Fibroblast of skin of right quadriceps (primary cell): ENCODE measurements at places on chromosomes 1 and 21.

DNA sequence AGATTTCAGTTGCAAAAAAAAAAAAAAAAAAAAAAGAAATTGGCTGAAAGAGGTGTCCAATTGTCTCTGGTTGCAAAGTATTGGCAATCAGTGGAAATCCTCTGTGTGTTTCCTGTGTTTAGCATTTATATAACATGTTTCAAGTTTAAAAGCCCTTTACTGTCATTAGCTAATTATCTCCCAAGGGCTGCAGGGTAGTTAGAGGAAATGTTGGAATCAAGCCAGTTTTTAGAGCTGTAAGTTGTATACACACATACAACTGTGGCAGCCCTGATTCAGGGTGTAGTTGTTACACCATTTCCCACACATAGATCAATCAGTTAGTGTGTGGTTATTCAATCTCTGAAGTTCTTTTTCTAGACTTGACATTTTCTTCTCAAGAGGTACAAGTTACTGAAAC lies 8.9 kb upstream of the ZNF326 start:
- DNase-seq = no peak

- no peak for DNase-seq
Observed at GRCh38 chr1:1058921-1059493, 15.1 kb downstream of the RNF223 start.

GRCh38 chr1:244375051-244375450 lies 76.7 kb downstream of the ADSS2 start:
- DNase-seq = no peak

DNA sequence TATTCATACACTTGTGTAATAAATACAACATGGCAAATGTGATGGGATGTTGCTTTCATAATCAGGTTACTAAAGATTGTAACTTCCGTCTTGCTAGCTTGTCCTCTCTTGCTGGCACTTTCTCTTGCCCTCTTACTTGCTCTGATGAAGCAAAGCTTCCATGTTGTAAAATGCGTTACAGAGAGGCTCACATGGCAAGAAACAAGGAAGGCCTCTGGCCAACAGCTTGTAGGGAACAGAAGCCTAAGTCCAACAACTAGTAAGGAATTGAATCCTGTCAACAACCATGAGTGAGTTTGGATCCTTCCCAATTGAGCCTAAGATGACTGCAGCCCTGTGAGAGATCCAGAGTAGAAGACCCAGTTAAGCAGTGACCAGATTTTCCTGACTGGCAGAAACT lies 15.4 kb downstream of the TMED5 start:
- DNase-seq = no peak

- DNase-seq = no peak
Observed at GRCh38 chr1:2166254-2166653, 28.3 kb downstream of the FAAP20 start.

GRCh38 chr1:246372559-246372958 lies 134.5 kb downstream of the SMYD3 start:
- DNase-seq = no peak

DNA sequence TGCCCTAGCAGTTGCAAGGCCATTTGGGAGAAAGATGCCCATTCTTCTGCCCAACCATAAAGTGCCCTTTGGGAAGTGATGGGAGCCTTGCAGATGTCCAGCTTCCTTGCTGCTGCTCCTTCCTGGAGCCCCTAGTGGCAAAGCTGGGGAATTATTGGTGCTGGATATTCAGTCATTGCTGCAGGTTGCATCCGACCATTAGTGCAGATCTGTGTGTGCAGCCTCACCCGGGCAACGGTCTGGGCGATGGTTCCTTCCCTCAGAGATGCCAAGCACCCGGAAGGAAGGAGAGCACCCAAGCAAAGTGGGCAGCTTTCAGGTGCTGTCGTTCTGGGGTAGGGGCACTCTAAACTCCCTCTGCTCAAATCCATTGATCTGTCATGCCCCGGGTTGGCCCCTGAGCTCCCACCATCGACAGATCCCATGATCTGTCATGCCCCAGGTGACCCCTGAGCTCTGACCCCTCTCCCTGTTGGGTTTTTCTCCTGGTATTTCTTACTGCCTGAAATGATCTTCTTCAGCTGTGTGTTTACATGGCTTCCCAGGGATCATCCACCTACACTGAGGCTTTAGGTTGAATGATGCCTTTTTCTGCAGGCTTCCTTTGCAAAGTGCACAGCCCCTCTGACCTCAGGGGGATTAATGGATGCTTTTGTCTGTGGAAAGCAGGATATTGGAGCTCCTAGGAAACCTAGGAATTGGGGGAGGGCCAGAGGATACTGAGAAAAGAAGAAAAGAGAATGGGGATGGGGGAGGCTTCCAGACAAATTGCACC lies 467.5 kb downstream of the PTPRU start:
- peak; percentile 38 for DNase-seq

DNA sequence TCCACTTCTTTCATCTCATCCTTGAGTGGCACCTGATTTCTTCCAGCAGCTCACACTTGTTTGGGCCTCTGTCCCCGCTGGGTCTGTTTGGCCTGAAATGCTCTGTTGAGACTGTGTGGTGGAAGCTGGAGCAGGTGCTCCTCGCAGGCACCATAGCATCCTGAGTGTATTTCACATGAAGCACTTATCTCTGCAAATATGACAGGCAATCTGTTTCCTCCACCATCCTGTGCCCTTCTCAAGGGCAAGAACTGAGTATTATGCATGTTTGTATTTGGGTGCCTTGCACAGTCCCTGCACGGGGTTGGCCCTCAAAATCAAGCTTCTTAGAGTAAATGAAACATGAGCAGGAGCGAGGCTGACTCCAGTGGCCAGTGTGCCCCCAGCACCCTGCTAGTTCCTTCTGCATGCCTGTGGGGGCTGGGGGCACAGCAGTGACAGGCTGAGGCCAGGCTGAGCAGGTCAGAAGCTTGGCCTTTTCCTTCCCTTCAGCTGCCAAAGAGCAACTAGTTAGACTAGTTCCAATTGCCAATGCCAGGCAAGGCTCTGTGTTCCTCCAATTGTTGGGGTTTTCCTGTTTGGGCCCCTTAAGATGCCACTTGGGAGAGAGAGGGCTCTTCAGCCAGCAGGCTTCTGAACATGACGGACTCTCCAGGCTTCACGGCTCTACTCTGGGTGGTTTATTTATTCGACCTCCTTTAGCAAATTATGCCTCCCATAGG lies 129.6 kb upstream of the ATP1A1 start:
- no peak for DNase-seq

- no peak for DNase-seq
Observed at GRCh38 chr1:53328541-53329499, 950 bp upstream of the LRP8 start.

DNA sequence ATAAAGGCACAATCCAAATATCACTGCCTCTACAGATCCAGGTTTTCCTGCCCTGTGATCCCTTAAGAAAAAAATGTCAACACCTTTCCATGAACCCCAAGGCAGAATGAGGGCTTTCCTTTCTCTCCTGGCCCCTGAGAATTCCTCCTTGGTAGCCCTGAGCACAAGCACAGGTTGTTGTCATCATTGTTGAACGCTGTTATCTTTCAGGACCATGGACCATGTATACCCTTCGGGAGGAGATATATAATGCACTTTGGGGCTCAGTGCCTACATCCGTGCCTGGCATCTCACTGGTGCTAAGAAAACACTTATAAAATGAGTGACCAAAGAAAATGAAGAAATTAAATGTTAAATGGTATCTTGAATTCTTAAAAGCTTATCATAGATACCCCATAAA lies 296.2 kb downstream of the SETD4 start:
- DNase-seq = no peak

DNA sequence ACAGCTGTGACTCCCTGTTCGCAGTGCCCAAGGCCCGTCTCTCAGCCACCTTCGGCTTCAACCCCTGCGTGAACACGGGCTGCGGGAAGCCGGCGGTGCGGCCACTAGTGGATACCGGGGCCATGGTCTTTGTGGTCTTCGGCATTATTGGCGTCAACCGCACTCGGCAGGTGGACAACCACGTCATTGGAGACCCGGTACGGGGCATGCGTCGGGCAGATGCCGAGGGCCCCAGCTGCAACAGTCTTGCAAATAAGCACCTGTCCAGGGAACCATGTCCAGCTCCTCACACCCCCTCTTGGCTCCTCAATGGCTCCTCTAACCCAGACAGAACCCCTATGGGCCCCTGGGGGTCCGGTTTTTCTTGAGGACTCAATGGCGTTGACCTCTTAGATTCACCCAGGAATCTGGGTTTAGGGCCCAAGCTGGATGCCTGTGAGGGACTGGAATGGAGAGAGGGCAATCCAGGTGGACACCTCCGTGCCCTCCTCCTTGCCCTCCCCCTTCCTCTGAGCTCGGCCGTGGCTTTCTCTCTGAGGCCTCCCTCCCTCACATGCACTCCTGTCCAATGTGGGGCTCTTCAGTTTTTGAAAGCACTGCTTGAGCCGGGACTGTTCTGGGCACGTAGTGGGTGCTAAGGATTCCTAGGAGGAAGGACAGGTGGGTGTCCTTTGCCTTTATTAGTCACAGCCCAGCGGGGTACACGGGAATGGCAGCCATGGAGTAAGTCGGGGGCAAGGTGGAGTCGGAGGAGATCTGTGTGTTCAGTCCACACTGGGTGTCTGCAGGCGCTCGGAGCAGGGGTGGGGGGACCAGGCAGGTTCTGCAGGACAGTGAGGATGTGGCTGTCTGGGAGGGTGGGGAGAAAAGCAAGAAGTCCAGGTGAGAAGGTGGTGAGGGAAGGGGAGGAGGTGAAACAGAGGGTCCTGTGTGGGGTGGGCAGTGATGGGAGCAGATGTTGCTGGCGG lies 51.1 kb downstream of the DISP3 start:
- no peak for DNase-seq

DNA sequence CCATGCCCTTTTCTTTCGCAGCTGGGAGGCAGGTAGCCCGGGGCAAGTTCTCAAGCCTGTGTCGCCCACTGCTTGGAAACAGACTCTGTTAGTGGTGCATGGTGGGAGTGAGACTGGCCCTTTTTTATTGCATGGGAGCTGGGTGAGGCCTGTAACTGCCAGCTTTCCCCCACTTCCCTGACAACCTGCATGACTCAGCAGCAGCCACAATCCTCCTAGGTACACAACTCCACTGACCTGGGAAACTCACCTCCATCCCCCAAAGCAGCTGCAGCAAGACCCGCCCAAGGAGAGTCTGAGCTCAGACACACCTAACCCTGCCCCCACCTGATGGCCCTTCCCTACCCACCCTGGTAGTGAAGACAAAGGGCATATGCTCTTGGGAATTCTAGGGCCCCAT lies 25.8 kb downstream of the PIGP start:
- no peak for DNase-seq

- no peak for DNase-seq
Observed at GRCh38 chr1:2544093-2544874, 11.9 kb upstream of the TNFRSF14 start.

DNA sequence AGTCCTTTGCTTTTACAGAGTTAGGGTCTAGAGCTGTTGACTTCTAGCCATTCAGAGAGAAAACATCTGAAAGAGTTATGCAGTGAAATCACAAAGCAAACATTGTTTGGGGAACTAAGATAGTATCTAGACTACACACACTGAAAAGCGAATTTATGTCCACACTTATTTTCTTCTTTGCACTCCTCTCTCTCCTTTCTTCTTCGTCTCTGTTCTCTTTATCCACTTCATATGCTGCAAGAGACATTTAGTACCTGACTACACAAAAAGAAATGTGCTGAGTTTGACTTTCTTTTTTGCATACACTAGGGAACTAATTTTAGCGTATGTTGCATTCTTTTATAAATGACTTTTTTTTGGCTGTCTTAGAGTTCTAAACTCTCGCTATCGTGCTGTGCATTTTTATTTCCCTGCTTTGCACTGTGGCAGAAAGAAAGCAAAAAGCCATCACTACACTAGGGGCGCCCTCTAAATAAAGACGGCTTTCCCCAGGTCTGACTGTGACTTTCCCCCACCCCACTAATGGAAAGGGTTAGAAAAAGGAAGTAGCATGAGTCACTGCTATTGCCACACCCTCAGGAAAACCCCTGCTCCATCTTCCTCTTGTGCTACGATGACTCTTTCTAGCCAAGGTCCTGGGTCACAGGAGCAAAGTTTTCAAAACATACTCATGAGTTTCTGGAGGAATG lies 65.7 kb downstream of the MAP3K7CL start:
- DNase-seq = peak; percentile 90

GRCh38 chr1:152440635-152441471 lies 26.8 kb upstream of the CRNN start:
- DNase-seq = peak; percentile 35

- no peak for DNase-seq
Observed at GRCh38 chr1:207217778-207218511, 103.5 kb upstream of the CD55 start.

DNA sequence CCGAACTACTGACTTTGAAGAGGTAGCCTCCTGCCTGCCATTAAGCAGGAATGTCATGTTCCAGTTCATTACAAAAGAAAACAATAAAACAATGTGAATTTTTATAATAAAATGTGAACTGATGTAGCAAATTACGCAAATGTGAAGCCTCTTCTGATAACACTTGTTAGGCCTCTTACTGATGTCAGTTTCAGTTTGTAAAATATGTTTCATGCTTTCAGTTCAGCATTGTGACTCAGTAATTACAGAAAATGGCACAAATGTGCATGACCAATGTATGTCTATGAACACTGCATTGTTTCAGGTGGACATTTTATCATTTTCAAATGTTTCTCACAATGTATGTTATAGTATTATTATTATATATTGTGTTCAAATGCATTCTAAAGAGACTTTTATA lies 159.8 kb upstream of the SGIP1 start:
- DNase-seq = no peak

- no peak for DNase-seq
Observed at GRCh38 chr1:213783893-213784292, 203.9 kb upstream of the PROX1 start.

- DNase-seq = no peak
Observed at GRCh38 chr1:233086961-233087881, 136.8 kb downstream of the NTPCR start.

DNA sequence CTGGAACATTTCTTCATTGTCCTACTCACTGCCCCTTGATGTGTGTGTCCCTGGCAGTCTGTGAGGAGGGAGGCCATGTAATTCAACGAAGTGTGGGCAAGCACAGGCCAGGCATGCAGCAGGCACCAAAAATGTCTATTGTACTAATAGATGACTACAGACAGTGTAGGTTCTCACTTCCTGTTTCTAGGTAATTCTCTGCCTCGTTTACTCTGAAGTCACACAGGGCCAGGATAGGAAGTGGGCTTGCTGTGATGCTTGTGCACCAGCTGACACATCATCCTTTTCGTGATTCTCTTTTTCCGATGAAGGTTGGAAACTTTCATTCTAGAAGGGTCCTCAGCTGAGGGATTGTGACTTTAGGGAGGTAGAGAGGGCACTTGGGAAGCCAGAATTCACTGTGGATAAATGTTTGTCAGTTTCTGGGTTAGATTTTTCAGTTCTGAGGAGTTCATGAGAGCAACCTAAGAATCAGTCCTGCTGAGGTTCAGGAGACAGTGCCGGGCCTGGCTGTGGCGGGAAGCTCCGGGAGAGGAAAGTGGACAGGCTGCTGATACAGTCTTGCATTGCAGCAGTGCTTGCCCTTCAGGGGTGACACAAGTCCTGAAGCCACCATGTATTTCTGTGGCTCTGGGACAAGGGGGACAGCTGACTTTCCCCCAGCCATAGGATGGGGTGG lies 4.3 kb upstream of the CSF1 start:
- no peak for DNase-seq

DNA sequence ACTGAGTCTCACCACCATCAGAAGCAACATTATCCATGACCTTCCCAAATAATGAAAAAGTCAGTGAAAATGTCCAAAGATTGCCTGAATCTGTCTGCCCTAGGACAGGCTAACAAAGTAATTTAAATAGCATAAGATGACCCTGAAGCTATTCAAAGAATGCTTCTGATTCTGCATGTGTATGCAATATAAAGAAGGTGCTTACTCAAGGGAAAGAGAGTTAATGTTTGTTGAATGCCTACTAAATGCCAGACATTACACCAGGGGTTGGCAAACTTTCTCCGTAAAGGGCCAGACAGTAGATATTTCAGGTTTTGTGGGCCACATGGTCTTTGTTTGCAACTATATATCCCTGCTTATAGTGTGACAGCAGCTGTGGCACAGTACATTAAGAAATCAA lies 221.9 kb upstream of the DMRTA2 start:
- no peak for DNase-seq
